Progenitor cell of endocrine pancreas (in vitro differentiated cells): ENCODE measurements at places on chromosomes 6 and 20.

DNA sequence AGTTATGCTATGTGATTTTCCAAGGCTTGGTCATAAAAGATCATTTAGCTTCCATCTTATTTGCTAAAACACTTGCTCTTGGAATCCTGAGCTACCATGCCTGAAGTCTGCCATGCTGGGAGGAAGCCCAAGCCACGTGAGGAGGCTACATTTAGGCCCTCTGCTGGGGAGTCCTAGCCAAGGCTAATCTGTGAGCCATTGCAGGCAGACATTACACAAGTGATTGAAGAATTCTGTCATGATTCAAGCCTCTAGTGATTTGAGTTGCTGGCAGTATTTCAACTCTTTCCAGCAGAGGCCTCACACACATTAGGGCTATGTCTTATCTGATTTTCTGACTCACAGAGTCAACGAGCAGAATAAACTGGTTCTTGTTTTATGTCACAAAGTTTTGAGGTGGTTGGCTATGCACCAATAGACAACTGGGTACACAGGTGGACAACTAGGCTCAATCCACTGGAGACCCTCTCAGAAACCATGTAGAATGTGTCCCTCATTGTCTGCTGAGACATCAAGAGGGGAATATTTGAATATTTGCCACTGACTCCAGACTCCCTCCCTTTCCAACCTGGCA lies 227.2 kb upstream of the SULF2 start:
- DNase-seq: no peak

DNA sequence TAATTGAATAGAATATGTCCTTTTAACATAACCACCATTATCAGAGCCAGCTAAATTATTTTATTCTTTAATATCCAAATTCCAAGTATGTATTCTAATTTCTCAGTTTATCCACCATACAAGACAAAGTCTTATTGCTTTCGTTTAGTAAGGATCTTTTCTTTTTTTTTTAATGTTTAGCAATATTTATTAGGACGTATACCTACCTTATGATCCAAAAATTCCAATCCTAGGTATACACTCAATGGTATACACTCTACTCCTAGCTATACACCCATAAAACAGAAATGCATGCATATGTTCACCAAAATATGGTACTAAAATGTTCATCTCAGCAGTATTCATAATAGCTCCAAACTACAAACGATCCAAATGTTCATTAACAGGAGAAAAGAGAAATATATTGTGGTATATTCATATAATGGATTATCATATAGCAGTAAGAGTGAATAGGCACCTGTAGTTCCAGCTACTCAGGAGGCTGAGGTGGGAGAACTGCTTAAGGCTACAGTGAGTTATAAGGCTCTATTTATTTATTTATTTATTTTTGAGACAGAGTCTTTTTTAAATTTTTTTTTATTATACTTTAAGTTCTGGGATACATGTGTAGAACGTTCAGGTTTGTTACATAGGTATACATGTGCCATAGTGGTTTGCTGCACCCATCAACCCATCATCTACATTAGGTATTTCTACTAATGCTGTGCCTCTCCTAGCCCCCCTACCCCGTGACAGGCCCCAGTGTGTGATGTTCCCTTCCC lies 17.3 kb downstream of the TNFAIP3 start:
- no peak for DNase-seq

GRCh38 chr6:30740540-30740870 lies 2.0 kb downstream of the FLOT1 start:
- no peak for DNase-seq

DNA sequence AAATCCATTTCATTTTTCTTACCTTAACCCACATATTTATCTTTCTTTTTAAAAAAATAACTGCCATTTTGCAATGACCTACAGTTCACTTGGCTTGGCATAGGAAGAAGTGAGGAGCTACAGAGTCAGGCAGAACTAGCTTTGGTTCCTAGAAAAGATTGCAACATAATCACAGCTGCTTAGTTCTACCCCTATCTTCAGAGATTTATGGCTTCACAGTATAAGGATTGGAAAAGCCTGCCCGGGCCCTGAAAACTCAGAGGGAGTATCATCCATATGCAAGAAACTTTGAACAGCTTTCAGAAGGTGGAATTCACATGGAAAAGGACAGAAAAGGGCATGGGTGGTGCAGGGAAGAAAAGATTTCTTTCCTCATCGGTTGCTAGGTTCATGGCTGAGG lies 774.3 kb upstream of the CHD6 start:
- no peak for DNase-seq

DNA sequence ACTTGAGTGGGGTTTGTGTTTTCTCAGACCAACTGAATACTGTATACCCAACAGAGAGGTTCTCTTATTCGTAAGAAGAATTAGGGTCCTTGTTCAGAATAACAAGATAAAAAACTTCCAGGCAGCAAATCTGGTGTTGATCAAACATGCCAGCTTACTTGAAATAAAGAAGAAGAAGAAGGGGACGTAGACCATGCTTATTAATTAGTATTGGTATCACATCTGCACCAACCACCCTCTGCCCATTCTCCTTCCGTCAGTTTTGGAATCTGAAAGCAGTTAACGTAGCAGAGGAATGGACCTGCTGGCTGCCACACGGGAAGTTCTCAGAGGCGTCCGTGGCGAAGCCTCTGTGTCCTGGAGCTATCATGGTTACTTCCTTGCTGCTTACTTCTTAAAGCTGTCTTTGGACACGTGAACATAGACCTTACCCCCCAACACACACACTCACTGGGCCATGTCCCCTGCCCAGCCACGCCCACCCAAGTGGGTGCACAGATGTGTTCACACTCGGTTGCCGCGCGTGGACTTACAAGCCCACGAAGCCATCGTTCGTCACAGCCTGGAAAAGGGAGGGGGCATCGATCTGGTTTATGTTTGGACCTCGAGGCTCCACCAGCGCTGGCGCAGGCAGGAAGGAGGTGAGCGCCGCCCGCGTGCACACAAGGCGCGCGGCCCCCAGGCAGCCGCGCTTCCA lies 4.1 kb upstream of the DLL1 start:
- no peak for DNase-seq

DNA sequence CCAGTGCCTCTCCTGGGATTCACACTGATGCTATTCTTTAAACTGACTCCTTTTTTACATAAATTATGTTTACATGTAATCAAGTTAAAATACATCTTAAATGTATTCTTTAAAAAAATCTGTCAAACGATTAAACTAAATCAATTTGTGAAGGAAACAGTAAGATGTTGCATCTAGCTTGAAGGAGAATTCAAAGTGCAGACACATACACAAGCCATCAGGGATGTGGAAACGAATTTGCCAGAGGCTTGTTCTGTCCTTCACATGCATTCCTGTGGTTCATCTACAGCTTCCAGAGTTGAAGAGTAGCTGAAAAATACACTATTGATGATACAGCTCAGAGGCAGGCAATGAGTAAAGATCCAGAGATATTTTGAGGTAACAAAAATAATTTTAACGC lies 7.3 kb upstream of the BPIFB3 start:
- no peak for DNase-seq

DNA sequence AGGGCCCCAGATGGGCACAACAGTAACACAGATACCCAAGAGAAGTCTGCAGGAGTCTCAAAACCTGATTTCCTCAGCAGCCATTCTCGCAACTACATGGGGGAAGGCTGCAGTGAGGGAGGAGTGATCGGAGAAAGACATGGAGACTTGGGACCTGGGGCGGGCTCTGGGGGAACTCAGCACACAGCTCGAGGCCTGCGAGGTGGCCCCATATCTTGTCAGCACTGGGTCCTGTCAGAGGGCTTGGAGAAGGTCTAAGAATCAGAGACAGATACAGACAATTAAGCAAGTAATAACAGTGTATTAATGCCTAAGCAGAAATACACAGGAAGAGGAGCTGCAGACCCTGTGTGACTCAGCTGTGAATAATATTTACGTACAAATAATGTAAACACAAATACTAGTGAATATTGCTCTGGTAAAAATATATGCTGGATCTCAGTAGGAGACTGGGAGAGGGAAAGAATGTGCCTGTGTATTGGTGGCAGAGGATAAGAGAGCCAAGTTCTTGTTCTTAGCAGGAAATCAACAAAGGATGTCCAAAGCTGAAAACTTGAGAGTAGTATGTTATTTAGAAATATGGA lies 336.2 kb downstream of the ZFAND3 start:
- DNase-seq: no peak

DNA sequence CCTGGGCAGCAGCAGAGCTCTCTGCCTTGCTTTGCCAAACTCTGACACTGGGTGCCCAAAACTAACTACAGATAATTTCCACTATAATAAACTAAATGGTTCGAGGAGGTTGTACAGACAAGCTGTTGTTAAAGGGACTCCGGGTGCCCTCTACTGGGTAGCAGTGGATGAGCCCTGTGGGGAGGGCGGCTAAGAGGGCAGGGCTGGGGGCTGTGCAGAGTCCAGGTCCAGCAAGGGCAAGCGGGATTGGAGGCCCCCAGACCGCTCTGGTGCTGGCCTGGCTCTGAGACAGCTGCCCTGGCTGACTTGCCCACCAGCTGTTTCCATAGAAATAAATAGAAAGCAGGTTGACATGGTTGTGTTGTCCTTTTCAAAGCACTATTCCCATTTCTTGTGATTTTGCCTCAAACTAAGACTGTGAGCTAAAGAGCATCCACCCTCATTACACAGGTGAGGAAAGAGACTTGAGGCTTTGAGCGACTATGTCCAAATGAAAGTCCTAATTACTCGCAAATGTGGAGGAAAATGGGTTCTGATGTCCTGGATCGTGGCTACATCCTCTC lies 167.6 kb upstream of the CST7 start:
- DNase-seq: no peak

DNA sequence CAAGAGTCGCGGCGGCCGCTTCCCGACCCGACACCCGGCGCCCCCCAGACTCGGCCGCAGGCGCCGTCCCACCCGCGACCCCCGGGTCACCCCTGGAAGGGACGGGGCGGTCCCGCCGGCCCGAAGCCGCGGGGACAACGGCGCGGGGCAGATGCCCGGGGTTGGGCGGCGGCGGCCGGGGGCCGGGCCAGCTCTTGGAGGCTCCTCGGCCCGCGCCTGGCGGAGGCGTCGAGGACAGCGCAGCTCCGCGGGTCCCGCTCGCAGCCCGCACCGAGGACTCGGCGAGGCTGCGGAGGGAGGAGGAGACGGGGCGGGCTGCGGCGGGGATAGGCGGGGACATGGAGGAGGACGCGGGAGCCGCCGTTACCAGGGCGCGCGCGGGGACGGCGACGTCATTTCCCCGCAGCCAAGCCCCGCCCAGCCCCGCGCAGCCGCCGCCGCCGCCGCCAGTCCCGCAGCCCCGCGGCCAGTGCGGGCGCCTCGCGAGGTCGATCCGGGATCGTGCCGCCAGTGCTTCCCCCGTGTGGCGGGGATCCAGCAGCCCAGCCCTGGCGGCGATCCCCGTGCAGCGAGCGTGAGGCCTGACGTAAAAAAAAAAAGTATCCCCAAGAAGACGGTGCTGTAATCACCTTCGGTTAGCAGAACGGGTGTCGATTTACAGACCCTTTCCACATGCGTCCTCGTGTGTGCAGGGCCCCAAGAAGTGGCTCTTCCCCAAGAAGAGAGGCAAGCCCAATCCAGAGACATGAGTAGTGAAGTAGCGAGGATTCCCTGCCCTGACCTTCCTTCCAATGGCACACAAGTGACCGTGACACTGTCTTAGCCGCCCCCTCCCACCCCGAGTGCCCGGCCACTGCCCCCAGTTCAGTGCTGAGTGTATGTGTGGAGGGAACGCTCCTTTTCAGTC lies at the start of gene FAM184A:
TSS of gene FAM184A (minus strand) at position 289 of the 907 bp plus-strand sequence. CDS start 365 bp downstream, outside the sequence.
- DNase-seq: peak; percentile 77

DNA sequence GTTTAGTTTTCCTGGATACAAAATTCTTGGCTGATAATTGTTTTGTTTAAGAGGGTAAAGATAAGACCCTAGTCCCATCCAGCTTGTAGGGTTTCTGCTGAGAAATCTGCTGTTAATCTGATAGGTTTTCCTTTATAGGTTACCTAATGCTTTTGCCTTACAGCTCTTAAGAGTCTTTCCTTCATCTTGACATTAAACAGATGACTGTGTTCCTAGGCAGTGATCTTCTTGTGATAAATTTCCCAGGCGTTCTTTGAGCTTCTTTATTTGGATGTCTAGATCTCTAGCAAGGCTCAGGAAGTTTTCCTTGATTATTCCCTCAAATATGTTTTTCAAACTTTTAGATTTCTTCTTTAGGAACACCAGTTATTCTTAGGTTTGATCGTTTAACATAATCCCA lies 134.0 kb downstream of the MAP3K4 start:
- DNase-seq: no peak

DNA sequence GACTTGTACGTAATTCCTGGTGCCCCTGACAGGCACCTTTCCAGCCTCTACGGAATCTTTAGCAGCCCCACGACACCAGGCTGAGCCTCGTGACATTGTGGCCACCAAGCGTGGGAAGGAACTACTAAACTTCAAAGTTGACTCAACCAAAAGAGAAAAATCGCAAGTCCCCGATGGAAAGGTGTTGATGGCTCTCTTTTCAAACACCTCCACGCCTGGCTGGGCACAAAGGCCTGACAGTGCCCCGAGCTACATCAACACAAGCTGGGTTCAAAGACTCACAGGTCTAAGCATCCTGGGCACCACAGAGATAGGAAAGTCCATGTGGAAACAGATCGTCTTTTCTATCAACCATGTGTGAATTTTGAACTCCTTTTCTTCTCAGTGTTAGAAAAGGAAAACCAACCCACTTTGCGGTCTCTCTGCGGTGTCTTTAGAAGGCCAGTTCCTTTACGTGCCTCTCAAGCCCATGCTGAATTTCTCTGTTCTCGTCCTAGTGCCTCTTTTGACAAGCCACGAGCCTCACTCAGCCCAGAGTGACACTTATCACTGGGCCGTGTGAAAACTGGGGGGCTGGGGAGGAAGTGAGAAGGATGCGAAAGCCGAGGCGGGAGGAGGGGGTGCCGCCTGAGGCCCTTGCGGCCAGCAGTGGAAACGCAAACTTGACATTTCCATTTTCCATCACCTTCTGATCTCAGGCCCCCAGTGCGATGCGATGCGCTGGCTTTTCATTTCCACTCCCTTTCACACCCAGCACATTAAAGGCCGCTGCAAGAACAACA lies 59.4 kb downstream of the GFOD1 start:
- DNase-seq: no peak

DNA sequence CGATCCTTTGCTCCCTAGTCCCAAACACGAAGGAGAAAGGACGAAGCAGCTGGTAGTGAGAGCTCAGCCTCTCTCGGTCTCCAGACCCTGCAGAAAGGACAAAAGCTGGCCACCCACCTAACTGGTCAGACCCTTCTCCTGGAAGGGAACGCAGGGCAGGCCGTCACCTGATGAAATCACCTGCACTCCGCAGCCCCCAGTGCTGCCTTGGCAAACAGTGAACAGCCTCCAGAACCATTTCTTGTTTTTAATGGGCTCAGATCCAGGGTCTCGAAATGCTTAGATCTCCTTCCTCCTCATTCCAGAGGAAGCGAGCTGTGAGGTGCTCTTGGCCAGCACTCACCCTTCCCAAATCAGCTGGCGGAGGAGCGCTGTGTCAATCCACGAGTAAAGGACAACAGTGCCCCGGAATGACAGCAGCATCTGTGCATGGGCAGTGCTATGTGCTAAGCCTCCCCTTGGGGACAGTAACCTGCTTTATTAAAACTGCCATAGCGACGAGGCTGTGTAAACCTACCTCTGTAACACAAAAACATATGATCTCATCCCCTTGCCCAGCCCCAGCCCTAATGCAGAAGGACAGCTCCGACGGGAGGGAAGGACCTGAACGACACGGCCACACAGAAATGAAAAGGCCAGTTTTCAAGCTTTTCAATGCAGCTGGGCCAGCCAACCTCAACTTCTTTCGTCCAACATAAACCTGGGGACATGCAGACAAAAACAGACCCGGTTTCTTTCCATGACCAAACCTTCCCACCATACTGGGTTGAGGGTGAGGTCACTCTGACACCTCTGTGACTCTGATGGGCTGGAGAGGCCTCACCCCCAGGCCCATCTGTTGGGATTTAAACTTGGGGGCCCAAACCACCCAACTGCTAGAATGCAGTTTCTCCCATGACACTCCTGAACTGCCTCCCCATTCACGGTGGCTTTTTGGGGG lies 43.3 kb downstream of the SULF2 start:
- no peak for DNase-seq
